ENCODE measurements at places on chromosomes 7 and 10.
A peak's percentile ranks its signal among the peaks of the same experiment; 100 is the strongest.

- DNase-seq, result no peak
Measured at GRCh38 chr10:78261291-78261690, 227.6 kb downstream of the RPS24 start.

GRCh38 chr10:45282061-45282460, 33.3 kb downstream of the OR13A1 start:
- no peak for DNase-seq

GRCh38 chr7:65923316-65923715, 50.4 kb downstream of the VKORC1L1 start:
- DNase-seq, result no peak

DNA sequence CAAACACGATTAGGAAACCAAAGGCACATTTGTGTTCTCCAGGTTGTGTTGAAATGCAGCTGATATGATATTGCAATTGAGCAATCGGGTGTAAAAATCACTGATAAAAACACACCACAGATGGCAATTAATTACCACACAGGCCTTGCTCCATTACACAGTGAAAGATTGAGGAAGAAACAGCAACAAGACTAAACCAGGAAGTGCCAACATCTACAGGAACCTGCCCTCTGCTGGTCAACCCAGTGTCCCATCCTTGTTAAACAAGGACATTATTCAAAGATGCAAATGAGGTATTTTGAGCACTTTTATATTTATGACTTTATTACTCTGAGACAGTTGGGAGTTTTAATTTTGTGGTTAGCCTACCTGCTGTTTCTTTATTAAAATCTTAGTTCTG, 765.6 kb upstream of the GHITM start:
- DNase-seq, result no peak

- no peak for DNase-seq
Measured at GRCh38 chr7:81195033-81195432, 276.2 kb upstream of the SEMA3C start.

GRCh38 chr10:47366181-47366631, 17.9 kb downstream of the ZNF488 start:
- no peak for DNase-seq

DNA sequence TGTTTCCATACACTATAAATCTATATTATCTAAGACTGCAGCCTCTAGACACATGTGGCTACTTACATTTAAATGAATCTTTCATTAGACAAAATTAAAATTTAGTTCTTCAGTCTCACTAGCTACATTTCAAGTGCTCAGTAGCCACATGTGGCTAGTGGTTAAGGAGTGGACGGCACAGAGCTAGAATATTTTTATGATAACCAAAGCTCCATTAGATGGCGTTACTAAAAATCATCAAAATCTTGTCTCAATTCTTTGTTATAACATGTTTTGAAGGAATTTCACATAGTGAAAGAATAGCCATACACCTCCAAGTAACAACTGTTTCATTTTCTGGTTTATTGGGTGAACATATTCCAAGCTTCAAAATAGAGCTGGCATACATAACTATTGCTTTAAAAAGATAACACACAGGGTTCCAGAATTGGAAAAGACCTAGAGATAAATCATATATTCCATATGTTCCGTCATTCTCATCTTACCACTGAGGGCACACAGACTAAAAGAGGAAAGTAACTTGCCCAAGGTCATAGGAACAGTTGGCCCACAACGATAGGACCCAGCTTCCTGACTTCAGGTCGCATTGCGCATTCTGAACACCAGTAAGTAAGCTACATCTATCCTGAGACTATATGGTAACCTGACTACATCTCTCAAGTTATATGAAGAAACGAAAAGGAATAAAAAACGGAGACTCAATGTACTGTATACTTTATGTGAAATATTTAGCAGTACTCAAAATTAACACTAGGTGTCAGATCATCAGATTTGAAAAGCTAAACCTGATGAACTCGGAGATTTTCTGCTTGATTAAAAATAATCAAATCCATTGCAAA, 66.6 kb downstream of the CAV1 start:
- DNase-seq, result no peak

DNA sequence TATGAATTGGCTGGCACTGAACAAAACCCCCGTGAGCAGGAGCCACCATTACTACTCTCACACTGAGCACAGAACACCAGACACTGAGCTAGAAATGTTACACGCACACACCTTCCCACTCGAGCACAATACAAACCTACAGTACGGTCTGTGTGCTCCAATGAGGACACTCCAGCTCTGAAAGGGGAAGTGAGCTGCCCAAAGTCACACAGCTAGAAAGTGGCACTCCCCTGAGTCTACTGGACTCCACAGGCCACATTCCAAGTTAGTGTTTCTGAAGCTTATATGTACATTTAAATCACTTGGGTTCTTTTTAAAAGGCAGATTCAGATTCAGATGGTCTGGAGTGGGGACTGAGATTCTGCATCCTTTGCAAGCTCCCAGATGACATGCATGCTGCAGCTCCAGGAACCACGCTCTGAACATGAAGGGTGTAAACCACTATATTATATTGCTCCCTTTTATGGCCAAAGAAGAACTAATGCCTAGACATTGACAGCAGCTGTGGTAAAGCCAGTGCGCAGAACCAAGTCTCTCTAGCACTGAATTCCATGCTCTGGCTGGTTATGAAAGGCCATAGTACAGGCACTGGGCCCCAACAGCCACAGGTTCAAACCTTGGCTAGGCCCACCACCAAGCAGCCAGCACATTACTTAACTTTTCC, 77.1 kb downstream of the FRMPD2 start:
- DNase-seq, result no peak

- no peak for DNase-seq
Measured at GRCh38 chr7:41994036-41994745, 242.8 kb downstream of the GLI3 start.

- DNase-seq, result no peak
Measured at GRCh38 chr7:127446842-127447241, 54.3 kb upstream of the ZNF800 start.

DNA sequence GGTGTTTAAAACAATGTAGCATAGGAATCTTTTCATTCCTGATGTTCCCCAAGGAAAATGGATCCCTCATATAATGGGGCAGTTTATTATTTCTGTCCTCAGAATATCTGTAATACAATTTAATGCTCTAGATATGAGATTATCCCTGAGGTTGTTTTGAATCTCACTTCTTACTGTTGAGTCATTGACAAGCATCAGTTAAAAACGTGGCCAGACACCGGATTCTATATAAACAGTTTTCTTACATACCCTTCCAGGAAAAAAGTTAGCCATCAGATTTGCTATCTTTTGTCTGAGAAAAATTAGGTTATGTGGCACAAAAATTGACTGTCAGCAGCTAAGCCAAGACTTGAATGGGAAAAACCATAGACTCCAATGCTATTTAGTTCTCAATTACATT, 539.8 kb upstream of the CELF2 start:
- no peak for DNase-seq

DNA sequence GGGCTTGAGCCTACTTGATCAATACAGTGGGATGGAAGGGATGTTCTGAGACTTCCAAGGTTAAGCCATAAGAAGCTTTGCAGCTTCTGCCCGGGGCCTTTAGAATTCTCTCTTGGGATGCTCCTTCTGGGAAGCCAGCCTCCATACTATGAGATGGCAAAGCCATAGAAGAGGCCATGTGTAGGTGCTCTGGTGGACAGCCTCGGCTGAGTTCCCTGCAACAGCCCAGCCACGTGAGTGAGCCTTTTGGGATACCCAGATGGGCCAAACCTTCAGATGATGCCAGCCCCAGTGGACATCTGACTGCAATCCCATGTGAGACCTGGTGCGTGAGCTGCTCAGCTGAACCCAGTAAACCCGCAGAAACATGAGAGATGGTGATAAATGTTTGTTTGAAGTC, 370.6 kb downstream of the RPS24 start:
- DNase-seq, result peak; percentile 23

- DNase-seq, result no peak
Measured at GRCh38 chr7:35676211-35676610, 18.7 kb downstream of the HERPUD2 start.

GRCh38 chr7:143444785-143445184, 1.5 kb downstream of the TAS2R60 start:
- DNase-seq, result no peak

DNA sequence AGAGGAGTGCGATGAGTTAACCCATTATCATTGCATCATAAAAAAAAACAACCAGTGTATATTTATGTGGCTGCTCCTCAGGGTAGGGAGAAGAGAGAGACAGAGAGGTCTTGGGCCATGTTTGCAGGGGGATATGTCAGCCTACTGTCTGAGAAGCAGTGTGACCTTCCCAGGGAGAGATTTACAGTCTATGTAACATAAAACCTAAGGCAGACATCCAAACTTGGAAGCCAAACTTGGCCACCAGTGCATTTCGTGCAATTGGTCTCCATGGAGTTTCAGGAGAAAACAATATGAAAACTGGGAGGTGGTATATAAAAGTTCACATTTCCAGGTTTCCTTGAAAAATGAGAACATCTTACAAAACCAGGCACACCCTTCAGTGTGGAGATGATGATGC, 85.9 kb upstream of the CXCL12 start:
- DNase-seq, result no peak

- DNase-seq, result no peak
Measured at GRCh38 chr7:70574970-70575799, 556.8 kb upstream of the GALNT17 start.

GRCh38 chr7:114086914-114087652, 168.3 kb upstream of the PPP1R3A start:
- no peak for DNase-seq

DNA sequence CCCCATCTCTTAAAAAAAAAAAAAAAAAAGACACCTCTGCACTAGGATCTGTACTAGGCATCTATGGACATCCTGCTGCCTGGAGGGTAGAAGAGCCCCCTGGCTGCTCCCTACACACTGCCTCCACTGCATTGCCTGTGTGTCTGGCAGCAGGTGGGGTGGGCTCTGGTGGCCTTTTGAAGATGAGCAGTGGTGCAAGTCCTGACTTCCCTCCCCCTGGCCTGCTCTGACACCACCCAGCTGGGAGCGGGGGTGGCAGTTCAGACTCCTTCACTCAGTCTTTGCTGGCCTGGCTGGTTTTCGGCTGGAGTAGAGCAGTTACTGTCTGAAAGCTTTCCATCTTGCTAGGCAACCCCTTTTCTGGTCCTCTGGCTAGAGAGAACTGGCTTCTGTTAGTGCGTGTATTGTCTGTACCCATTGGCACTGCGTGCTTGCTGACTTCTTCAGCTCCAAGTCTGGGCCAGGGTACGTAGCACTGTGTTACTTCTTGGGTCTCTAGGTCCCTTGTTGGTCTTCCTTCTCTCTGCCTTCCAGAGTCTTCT, 17.6 kb downstream of the C10orf62 start:
- DNase-seq, result no peak

GRCh38 chr10:111756217-111757061, 427.1 kb downstream of the GPAM start:
- DNase-seq, result no peak

GRCh38 chr10:130333185-130333584, 197.0 kb downstream of the GLRX3 start:
- DNase-seq, result no peak

DNA sequence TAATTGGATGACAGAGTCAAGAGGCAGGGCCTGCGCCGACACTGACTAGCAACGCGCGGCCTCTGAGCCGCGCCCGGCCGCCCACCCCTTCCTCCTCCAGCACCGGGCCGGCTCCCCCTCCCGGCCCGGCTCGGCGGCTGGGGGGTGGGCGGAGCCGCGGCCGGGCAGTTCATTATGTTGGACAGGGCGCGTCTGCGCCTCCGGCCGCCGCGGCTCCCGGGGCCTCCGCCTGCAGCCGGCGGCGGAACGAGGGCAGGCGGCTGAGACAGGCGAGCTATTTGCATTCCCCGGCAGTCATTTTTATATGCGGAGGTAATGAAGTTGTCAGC, 106.7 kb downstream of the SNX10 start:
- peak; percentile 73 for DNase-seq

- DNase-seq, result no peak
Measured at GRCh38 chr7:47343061-47343455, 238.9 kb downstream of the TNS3 start.

DNA sequence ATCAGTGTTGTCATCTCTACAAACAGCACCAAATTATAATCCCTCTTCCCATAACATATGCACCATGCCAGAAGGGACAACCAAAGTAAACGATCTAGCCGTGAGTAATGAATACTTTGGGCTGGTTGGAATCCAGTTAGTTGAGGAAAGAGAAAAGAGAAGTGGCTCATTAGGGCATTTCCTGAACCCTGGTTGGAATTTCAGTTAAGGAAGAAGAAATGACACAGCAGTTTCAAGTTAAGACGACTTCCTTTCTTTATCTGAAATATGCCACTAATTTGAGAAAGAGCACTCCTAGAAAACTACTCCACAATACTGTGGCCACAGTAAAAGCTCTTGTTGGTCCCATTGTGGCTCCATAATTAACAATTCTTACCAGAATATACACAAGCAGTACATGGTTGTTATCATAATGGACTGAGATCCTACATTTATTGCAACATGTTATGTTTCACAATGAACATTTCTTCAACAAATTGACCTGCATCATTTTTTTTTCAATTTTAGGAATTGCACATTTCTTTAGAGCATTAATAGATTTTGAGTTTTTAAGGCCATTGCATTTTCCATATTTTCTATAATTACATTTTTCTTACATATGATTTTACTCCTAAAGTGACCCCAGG, at the start of gene TFEC:
TFEC (minus strand) TSS at position 113 of the 626 bp plus-strand sequence. CDS start 46,322 bp downstream, outside the sequence.
- DNase-seq, result no peak

GRCh38 chr10:115947104-115947503, 325.9 kb downstream of the GFRA1 start:
- DNase-seq, result no peak

DNA sequence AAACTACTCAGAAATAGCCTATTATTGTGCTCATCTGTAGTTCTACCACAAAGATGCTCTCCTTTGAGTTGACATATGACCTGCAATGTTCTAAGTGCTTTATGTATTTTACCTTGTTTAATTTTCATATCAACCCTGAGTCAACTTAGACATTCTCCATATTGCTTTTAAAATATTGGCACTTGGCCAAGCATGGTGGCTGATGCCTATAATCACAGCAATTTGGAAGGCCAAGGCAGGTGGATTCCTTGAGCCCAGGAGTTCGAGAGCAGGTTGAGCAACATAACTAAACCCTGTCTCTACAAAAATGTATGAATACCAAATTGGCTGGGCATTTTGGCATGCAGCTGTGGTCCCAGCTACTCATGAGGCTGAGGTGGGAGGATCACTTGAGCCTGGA, 50.6 kb downstream of the PRKG1 start:
- DNase-seq, result no peak

DNA sequence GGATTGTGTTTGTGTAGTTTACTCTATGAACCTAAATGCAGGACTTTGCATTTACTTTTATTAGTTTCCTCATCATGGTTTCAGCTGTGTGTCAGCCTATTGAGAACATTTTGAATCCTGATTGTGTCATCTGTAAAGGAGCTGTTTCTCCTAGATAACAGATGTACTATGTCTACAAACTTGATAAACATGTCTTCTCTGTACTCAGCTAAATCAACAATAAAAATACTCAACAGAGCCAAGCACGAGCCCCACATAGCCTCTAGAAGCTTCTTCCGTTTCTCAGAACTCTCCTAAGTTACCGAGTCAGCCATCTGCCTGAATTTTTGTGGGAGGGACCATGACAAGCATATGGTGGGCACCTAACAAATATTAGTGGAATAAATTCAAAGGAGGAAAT, 234.7 kb downstream of the SKAP2 start:
- DNase-seq, result no peak
